ENCODE measurements at places on chromosomes 6 and 20.

DNA sequence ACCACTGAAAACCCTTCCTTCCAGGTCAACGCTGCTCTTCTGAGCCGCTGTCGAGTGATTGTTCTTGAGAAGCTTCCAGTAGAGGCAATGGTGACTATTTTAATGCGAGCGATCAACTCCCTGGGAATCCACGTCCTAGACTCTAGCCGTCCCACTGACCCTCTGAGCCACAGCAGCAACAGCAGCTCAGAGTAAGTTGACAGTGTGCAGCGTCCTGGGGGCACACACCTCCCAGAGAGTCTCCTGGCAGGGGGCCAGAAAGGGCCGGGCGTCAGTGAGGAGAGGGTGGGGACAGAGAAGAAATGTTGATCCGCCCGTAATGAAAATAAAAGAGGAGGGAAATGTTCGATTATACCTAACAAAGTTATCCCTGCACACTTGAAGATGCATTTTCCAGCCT, 5.0 kb downstream of the WRNIP1 start:
- DNase-seq = no peak

DNA sequence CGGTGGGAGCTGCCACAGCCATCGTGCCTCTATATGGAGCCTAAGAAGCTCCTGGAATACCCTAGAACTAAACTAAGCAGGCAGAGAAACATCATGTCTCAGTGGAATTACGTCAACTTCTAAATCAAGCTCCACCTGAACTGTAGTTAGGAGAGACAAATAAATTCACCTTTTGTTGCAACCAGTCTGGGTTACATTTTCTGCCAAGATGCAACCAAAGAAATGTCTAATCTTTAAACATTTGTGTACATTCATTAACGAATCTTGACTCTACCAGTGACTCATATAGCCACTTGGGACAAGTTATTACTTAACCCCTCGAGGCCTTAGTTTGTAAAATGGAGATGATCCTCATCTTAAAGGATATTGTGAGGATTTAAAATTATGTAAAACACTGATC, 8.9 kb downstream of the PTPRK start:
- no peak for DNase-seq

DNA sequence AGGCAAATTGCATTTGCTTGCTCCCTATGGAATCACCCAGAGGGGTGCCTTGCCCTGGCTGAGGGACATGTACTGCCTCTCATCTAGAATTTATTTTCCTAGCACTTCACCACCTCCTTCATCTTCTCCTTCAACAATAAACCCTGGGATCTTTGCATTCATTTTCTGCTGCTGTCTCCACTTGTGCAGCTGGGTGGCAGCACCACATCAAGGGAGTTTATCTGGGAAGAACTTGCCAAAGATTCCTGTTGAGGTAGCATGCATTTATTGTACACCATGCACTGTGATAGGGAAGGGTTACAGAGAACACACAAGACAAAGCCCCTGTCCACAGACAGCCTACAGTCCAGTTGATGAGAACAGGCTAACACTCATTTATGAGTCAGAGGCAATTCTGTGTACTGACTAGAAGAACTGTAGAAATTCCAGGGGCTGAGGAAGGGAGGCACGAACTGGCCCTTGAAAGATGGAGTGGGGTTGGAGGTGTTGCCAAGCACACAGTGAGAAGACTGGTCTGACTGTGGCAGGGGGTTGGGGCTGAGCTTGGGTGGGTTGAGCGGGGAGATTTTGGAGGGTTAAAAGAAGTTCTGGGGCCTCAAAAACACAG, 17.5 kb downstream of the C20orf173 start:
- no peak for DNase-seq

DNA sequence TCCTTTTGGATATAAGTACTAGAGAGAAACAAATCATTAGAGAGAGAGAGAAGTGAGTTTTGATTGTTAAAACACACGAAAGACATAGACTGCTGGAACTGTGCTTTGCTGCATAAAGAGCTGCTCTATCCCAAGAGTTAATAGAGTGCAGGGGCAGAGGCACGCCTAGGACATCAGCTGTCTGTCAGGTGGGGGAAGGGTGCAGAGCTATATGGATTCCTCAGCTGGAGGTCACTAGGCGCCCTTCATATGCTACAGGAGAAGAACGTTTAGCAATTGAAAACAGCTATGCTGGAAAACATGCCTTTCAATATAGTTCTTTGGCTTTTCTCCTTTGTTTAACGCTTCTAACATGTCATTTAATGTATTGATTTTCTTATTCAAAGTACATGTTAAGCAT, 169.0 kb upstream of the MCHR2 start:
- no peak for DNase-seq

DNA sequence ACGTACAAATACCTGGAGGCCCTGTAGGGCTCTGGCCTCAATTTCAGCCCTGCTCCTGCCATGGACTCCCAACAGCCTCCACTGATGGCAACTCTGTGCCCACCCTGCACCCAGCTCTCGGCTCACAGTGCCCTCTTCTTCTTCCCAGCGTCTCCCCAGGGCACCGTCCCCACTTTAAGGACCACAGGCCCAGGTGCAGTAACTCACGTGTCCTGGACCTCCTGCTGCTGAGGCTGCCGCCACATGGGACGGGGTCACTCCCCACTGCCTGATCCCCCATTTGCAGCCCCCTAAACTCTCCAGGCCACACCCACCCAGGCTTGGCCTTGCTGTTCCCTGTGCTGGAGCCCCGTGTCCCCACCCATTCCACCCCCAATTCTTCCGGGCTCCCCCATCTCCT, 223.4 kb downstream of the PREX1 start:
- DNase-seq = no peak

DNA sequence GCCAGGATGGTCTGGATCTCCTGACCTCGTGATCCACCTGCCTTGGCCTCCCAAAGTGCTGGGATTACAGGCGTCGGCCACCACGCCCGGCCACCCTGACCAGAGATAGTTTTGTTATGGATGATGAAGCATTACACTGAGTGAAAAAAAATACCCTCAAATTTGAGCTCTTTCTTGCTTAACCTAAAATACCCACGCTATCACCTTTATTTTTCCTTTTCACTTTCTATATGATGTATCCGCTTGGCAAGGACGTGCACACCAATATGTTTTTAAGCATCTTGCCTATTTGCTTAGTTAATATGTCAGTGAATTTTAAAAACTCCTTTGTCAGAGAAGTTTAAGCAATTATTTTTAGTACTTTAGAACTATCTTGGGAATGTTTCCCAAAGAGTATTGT, 150.4 kb downstream of the INSM1 start:
- no peak for DNase-seq

GRCh38 chr6:5894357-5894756, 112.4 kb downstream of the NRN1 start:
- DNase-seq = no peak

DNA sequence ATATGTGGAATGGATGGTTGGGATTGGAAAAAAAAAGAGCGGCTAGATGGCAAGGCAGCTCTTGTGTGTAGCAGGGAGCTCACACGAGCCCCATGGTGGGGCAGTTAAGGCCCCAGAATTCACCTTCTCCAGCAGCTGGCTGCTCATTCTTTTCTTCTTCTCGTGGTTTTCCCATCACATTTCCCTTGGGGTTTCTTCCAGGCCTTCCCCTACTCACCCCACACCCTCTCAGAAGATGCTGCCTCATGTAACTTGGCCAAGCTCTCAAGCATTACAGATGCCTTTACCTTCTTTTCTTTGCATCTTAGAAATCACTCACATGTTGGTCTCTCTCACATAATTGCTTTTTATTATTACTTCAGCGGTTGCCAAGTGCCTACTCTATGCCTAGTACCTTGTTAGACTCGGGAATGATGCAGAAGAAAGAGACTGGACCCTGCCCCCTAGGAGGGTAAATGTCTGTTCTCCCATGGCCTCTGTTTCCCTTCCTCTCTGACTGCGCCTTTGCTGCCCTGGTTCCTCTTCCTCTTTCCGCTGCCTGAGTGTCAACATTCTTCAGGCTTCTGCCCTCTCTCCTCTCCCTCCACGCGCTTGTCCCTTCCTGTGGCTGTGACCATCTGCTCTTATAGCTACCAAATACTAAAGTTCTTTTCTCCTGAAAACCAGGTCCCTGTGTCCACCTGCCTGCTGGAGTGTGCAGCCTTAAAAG, 28.6 kb downstream of the PPARD start:
- DNase-seq = no peak

DNA sequence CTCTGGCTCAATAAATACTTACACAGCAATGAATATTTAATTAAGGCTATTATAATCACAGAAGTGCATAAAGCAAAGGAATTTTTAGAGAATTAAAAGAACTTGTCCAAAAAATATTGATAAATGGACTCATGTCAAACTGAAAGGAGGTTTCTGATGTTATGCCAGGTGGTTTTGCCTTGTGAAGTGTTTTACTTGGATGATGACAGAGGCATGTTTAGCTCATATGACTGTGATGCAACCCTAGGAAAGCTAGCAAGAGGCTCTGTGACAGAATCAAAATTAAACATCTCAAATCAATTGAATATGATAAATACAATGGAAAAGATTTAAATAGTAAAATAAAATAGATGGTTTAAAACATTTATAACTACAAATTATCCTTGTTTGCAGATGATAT, 137.3 kb downstream of the TMEM200A start:
- no peak for DNase-seq

DNA sequence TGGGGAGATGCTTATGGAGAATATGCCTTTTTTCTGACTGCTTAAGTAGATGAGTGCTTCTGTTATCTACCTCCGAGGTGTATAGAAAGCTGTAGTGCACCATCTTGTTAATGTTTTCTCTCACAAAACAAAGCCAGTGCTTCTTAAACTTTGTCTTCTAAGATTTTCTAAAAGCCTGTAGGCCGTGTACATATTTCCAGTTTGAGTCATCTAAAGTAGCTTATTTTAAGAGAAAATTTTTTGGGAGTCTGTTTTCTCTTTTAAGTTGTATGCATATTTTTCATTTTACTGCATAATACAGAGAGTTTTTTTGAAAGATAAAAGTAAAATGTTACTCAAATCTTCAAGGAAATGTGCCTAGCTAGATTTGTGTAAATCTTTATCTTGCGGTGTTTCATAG, 151.7 kb downstream of the GRIK2 start:
- no peak for DNase-seq

GRCh38 chr6:114084327-114084890, 113.5 kb upstream of the HDAC2 start:
- DNase-seq = no peak

DNA sequence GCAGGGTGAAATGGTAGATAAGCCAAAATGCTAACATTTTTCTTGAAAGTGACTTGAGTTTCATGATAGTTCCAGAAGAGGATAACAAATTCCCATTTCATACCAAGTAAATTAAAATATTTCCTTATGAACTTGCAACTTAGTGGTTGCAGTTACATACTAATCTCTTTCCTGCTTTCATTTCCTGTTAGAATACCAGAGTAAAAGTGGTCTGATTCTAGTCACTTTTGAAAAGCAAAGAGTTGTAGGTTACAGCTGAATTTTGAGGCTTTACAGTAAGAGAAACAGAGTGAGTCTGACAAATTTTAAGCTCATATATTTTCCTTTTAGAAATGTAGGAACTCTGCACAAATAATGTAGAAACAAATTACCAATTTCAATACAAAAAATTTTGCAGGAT, 117.4 kb downstream of the ZFAND3 start:
- no peak for DNase-seq

DNA sequence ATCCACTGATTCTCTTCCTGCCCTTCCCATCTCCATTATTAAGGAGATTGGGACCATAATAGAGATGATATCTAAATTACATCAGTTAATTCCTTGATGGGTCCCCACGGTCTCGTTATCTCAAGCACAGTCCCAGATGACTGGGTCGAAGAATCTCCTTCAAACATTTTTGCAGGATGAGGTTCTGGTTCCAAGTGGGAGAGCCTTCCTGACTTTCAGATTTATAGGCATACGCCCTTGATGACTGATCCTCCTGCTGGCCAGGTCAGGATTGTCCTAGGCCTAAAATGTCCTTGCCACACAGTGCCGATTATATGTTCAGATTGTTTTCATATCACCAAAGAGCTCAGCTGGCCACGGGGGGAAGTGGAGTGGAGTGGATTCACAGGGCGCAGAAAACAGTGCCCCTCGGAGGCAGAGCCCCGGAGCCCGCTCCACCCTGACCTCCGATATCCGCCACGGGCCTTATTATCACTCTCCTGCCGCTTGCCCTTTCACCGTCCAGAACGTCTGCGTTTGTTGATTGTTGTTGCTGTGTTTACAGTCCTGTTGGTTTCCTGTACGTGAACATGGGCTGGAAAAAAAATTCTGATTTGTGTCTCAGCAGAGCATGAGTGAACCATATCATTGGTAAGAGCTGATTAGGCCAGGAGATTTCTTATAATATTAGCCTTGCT, 8.9 kb downstream of the BMP6 start:
- no peak for DNase-seq

- no peak for DNase-seq
These were observed 20.9 kb downstream of the UTRN start for GRCh38 chr6:144305985-144306384.

- DNase-seq = no peak
These were observed 150.9 kb downstream of the MYLK4 start for GRCh38 chr6:2599817-2600216.

GRCh38 chr6:49806145-49806544, 19.1 kb upstream of the PGK2 start:
- DNase-seq = no peak

DNA sequence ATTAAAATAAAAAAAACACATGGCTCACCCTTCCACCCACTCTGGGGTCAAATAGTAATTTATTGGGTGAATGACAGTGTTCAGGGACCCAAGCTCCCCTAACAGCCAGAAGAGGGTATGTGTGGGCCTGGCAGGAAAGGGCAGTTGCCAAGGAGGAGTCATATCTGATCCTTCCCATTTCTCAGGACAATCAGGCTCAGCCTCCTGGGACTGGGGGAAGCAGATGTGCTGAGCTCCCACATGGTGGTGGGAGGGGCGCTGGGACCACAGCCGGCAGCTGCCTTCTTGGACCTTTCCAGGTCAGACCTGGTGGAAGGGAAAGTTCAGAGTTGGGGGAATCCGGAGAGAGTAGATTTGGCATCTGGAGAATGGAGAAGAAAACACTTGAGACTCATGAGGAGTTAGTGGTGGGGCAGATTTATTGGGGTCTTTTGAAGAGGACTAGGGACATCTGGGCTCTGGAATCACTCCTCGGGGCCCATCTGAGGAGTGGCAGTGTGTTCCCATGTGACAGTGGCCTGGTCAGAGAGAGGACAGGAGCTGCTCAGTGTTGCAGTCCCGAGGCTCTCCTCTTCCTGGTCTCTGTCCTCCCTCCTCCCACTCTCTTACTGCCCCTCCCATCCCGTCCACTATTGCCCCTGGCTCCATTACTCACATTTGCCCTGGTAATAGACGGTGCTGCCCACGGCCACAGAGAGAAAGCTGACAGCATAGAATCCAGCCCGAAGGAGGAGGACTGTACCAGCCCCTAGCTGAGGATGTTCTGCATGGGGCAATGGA, 3.0 kb downstream of the LST1 start:
- DNase-seq = no peak

All from stimulated activated CD8-positive, alpha-beta memory T cell treated with anti-CD3 and anti-CD28 coated beads, Interleukin-15, amount 100 ng/mL, for 48 hours (primary cell).